NCI-H2081 (cell line): ENCODE measurements at places on chromosomes 4 and X.

GRCh38 chrX:47817421-47817820 is 19.3 kb upstream of the ZNF81 start:
- DNase-seq = no peak

- DNase-seq = no peak
These were observed 112.3 kb upstream of the RADX start for GRCh38 chrX:106499473-106499872.

DNA sequence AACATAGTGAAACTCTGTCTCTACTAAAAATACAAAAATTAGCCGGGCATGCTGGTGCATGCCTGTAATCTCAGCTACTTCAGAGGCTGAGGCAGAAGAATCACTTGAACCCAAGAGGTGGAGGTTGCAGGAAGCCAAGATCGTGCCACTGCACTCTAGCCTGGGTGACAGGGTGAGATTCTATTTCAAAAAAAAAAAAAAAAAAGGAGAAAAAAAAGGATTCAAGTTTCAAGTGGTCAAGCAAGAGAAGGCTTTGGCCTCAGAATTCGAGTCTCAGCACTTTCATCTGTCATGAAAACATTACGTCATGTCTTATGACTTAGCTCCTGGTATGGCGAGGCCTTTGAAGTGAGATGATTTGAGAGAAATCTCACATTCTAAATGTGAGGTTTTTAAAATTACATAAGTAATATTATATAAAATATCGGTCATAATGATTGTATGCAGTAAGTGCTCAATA is 21.2 kb upstream of the DHRSX start:
- no peak for DNase-seq

GRCh38 chr4:130053723-130054122 is 957.8 kb downstream of the C4orf33 start:
- DNase-seq = no peak

GRCh38 chr4:93617606-93618005 is 210.9 kb upstream of the ATOH1 start:
- no peak for DNase-seq

- DNase-seq = no peak
These were observed 31.5 kb downstream of the DCTD start for GRCh38 chr4:182885738-182886077.
